ENCODE measurements at places on chromosomes 16 and 17.

DNA sequence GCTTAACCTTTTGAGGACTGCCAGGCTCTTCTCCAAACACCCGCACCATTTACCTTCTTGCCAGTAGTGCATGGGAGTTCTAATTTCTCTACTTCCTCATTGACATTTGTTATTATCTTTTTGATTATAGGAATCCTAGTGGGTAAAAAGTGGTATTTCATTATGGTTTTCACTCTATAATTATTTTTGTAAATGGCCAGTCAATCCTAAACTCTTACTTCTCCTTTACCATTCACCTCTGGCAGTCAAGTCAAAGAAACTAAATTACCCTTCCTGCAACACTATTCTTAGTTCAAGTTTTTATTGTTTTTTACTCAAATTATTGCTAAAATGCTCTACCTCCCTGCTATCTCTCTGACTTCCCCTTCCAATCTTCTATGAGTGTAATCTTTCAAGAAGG lies 29.8 kb upstream of the ANKFY1 start:
- DNase-seq, result no peak

GRCh38 chr16:68401871-68402747 lies 46.2 kb downstream of the SMPD3 start:
- no peak for DNase-seq

GRCh38 chr16:85326794-85327181 lies 214.5 kb upstream of the CIBAR2 start:
- DNase-seq, result no peak

- no peak for DNase-seq
Measured at GRCh38 chr16:28280881-28281836, 11.2 kb upstream of the SBK1 start.

GRCh38 chr17:8753976-8754440 lies 4.3 kb downstream of the SPDYE4 start:
- DNase-seq, result no peak

DNA sequence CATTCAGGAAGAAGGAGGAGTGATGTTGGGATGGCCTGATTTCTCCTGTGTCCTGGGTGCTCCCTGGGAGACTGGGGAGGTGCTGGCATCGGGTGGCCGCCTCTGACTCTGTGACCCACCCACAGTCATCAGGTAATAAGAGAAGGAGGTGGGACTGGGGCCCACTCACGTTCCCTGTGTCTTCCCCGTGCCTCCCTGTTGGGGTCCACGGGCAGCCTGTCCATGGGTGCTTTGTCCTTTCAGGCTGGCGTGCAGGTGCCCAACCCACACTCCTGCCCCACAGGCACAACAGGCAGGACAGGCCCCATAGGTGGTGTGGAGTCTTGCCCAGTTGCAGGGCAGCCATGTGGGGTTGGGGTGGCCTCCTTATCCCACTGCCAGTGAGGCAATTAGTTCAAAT lies 4.0 kb downstream of the DEF8 start:
- no peak for DNase-seq

GRCh38 chr17:50259477-50260324 lies 14.6 kb upstream of the TMEM92 start:
- no peak for DNase-seq

GRCh38 chr16:87926246-87927194 lies 9.8 kb downstream of the CA5A start:
- DNase-seq, result peak; percentile 48

- peak; percentile 37 for DNase-seq
Measured at GRCh38 chr16:85313526-85314301, 201.4 kb upstream of the CIBAR2 start.

DNA sequence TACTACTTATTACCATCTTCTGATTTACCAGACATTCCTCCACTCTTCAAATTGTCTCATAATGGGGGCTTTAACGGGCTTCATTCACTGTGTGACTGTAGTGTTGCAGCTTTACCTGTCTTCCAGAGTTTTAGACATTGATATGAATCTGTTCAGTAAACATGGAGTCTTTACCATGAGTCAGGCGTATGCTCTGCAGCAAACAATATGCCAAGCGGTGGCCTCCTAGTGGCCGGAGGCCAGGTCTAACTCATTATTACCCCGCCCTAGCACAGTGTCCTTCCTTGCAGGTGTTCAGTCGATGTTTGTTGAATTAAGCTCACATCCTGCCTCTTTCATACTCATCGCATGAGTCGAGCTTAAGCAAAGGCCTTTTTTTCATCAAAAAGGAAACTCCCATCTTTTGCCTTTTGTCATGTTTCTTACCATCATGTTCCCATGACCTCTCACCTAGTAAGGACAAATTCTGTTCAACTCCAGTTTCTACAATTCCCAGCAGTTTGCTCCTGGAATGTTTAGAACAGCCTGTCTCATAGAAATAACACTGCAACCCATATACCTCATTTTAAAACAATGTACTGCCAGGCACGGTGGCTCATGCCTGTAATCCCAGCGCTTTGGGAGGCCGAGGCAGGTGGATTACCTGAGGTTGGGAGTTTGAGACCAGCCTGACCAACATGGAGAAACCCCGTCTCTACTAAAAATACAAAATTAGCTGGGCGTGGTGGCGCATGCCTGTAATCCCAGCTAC lies 39.4 kb downstream of the TUBD1 start:
- DNase-seq, result no peak

DNA sequence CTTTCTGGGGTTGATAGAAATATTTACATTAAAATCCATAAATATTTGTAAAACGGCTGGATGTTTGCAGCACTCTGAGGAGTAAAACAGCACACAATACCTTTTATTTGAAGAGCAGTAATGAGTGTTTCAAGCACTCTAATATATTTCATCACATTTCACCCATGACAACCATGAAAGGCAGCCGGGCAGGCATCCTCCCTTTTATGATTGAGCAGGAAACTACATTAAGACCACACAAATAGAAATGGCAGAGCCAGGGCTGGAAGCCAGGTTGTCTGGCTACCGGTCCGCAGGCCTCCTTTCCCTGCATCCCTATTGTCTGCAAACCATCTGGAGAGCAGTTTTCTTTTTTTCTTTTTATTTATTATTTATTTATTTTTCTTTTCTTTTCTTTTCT lies 23.1 kb upstream of the GPRC5C start:
- peak; percentile 31 for DNase-seq

- peak; percentile 80 for DNase-seq
Measured at GRCh38 chr17:2029911-2030778, at the start of gene DPH1. Gene DPH1, plus strand, starts transcription at chr17:2030153. Its CDS starts 17 bp downstream, at chr17:2030170.

DNA sequence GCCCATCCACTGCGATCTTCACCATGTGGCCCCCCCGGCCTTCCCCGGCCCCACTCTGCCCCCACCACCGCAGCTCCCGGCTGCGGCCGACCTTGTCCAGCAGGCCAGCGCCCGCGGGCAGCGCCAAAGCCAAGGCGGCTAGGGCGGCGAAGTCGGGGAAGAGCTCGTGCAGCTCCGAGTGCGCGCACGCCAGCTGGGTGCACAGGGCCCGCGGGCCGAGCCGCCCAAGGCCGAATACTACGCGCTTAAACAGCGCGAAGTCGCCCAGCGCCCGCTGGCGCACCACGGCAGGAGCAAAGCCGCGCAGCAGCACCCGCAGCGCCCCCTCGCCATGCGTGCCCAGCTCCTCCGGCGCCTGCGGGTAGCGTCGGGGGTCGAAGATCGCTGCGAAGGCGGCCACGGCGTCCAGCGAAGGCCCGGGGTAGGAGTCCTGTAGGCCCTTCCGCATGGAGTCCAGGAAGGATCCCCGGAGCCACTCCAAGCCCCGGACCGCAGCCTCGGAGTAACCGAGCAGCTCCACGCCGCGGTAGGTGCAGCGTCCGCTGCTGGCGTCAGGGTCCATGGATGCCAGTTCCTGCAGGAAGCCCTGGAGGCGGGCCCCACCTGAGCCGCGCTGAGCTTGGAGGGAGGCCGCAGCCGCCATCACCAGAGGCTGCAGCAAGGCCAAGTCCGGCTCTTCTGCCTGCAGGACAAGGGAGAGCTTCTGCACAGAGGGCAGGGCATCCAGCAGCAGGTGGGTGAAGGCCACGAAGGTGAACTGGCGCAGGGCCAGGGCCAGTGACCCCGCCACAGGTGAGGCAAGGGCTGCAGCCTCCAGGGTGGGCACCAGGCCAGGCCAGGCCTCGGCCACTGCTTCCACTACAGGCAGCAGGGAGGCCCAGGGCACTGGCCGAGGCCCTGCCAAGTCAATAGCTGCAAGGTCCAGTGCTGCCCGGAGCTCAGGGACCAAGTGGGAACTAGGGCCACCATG lies 10.3 kb downstream of the C17orf113 start:
- no peak for DNase-seq

- DNase-seq, result no peak
Measured at GRCh38 chr16:19754644-19755036, 36.6 kb downstream of the IQCK start.
